ENCODE measurements at places on chromosomes 13 and 19.

DNA sequence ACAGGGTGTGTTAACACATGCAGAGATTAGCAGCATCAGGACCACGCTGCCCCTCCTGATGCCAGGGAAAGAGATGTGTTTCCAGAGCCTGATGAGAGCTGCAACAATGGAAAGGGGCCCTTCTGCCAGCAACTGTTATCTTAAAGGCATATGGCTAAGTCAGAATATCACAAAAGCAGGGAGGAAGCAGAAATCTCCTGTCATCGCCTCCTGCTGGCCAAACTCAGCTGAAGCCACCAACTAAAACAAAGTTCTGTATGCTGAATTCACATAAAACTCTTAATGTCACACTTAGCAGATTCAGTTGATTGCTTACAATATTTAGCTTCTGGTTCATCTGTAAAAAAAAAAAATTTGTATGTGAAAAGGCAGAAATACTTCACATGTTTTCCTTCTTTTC is 178.2 kb downstream of the GPC5 start:
- no peak for DNase-seq

DNA sequence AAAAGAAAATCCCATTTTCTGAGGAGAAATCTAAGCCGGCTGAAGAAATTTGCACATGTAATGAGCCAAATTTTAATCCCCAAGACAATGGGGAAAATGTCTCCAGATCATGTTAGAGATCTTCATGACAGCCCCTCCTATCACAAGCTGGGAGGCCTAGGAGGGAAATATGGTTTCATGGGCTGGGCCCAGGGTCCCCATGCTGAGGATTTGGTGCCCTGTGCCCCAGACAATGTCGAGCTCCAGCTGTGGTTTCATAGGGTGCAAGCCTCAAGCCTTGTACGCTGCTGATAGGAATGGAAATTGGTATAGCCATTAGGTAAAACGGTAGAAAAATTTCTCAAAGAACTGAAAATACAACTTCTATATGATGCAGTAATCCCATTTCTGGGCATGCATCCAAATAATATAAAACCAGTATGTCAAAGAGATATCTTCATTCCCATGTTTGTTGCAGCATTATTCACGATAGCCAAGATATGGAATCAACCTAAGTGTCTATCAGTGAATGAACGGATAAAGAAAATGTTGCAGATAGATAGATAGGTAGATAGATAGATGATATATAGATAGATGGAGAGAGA is 19.3 kb upstream of the FREM2 start:
- no peak for DNase-seq

DNA sequence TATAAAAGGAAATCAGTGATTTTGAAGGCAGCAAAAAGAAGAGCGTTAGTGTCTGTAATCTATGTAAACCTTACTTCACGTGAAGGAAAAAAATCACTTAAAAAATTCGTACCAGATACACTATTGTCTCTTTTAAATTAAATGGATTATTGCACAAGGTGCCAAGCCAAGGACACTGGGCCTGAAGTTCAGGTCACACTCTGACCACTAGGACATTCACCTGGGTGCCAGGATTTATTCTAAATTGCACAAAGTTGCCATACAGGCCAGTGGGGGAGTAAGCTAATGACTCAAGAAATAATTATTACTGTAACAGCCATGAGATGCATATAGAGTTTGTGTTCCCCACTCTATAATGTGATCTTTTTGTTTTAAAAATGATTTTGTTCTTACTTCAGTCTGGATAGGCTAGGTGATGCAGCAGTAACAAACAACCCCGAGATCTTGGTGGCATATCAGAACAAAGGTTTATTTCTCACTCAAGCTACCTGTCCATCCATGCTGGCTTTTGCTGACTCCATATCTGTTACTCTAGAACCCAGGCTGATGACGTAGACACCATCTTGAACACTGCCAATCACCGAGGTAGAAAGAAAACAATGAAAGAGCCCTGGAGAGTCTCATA is 252.1 kb downstream of the DCT start:
- DNase-seq, result no peak

DNA sequence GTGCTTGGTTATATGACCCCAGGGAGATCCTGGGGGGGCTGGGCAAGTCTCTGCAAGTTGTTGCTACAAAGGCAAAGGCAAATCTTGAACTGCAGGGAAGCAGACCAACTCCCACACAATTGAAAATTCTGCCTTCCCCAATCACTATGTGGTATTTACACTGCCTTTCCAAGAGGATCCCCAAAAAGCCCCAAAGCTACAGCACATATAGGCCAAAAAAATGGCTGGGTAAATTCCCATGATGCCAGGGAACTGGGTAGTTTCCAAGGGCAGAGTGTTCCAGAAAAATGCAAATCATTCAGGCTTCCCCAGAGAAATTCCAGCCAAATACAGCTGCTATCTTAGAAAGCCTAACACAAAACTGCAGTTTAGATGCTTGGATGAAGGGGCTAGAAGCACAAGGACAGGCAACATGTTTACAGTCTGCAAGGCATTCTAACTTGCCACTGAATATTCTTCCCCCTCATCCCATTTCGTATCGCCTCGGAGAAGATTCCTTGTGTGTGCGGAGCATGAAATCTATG is 6.2 kb downstream of the FOXO1 start:
- DNase-seq, result no peak

- no peak for DNase-seq
Measured at GRCh38 chr19:43469160-43469480, 3.7 kb upstream of the LYPD3 start.

DNA sequence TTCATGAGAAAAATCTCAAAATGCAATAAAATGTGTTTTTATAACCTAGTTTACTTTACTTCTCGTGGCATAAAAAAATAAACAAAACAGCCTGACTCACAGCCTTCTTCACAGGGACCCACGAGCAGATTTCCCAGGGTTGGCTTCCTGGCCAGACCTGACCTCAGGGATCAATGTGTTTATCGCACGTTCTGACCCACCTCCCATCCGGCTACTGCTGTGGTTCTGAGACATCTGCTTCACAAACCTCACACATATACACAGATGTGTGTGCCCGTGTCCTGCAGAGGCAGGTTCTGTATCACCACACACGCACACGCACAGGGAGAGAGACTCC is 118.3 kb downstream of the COL4A2 start:
- DNase-seq, result no peak

DNA sequence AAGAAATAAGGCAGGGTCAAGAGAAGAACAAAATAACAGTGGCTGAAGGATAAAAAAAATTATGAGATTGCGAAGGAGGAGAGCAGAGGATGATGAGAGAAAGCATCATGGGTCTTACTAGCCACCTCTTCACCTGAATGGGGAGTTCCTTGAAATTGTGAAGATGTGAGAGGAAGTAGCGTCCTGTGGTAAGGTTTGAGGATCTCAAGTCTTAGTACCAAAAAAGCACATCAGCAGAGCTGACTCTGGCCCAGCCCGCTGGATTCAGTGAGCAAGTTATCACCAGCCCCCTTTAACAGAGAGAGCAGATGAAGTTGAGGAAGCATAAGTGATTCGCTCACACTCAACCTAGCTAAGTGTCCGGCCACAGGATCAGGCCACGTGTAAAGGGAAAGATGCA is 61.8 kb downstream of the RXFP2 start:
- no peak for DNase-seq

DNA sequence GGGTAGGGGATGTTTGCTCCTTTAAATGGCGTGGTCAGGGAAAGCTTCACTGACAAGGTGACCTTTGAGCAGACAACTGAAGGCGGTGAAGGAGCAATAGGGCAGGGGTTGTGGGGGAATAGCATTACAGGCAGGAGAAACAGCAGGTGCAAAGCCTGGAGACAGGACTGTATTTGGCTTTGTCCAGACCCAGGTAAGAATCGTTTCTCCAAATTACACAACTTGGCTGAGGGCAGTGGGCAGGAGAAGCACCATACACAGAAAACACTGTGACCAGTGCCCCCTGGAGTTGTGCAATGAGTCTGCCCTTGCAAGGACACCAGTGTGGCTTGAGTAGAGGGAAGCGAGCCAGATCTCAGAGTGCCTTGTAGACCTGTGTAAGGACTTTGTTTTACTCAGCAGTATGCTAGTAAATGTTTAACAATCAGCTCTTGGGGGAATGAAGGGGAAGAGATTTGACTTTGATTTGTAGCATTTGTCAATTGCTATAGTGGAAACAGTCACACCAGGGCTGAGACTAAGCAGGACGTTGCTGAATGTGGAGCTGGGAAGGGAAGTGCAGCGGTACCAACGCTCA is 360.0 kb downstream of the DCT start:
- no peak for DNase-seq

GRCh38 chr13:33033051-33033812 is 17.0 kb downstream of the KL start:
- DNase-seq, result no peak

GRCh38 chr19:13932149-13932637 is 6.0 kb downstream of the PODNL1 start:
- no peak for DNase-seq

- DNase-seq, result no peak
Measured at GRCh38 chr13:30364876-30365275, 57.4 kb upstream of the UBE2L5 start.

- no peak for DNase-seq
Measured at GRCh38 chr19:17246681-17247425, 1.1 kb upstream of the NR2F6 start.

DNA sequence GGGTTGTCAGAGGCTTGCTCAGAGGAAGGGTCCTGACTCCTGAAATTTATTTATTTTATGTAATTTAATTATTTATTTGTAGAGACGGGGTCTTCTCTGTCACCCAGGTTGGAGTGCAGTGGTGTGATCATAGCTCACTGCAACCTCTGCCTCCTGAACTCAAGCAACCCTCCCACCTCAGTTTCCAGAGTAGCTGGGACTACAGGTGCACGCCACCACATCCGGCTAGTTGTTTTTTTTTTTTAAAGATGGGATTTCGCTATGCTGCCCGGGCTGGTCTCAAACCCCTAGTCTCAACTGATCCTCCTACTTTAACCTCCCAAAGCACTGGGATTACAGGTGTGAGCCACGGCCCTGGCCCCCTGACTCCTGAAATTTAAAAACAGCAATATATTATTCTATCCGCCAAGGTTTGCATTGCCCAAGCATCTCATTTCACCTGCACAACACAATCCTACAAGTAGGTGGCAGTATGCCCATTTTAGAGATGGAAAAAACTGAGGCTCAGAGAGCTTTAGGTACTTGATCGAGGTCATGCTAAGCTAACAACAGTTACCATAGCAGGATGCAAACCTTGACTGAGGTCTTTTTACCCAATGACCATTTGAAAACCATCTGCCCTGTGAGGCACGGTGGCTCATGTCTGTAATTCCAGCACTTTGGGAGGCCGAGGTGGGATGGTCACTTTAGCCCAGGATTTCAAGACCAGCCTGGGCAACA is 18.1 kb downstream of the ARHGEF18 start:
- DNase-seq, result no peak

Measured in gastrocnemius medialis (tissue), 4 donors.